ENCODE measurements at places on chromosomes 7 and 10.

GRCh38 chr7:108409146-108409545 lies 47.1 kb downstream of the NRCAM start:
- no peak for DNase-seq

DNA sequence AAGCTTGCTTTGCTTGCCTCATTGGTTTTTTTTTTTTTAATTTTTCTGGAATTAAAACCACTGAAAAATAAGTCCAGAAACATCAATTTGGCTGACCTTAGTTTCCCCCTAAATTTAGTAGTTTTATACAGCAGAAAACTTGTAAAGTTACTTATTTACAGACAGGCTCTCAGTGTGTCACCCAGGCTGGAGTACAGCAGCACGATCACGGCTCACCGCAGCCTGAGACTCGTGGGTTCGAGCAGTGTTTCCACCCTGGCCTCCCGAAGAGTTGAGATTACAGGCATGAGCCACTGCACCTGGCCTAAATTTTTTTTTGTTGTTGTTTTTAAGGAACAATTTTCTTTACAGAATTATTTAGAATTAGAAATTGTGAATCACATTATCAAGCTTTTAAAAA lies 250.5 kb downstream of the SDK1 start:
- DNase-seq = no peak

DNA sequence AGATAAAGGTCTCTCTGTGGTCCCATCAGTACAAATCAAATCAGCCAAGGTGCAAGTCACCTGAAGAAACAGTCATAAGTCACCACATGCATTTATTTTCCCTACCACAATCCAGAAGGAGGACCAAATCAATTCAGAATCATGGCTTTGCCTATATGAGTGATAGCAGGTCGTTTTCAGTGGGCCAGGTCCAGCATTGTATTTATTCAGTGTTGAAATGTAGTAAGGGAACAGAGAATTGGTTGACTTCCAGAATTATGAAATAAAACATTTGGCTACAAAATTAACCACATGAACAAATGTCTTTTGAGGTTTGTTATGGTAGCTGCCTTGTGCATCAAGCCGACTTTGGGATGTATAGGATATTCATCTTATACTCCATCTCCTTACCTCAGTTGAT lies 88.4 kb downstream of the POLR1F start:
- no peak for DNase-seq

DNA sequence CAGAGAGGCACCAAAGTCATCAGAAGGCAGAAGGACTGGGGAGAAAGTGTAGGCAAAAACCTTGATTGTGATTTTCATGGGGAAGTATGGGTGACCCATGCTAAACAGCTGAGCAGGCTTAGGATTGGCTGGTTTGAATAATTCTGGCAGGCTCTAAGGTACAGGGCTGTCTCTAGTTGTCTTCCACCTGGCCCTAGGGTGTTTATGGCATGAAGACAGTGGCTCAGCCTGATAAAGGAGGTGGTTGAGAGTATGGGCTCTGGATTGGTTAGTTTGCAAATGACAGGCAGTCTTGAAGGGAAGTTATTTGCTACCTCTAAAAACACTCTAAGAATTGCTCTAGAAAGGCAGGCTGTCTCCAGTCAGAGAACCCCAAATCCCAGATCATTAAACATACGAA lies 100.3 kb downstream of the STRA8 start:
- no peak for DNase-seq

GRCh38 chr7:14745076-14745475 lies 157.5 kb downstream of the DGKB start:
- DNase-seq = no peak

DNA sequence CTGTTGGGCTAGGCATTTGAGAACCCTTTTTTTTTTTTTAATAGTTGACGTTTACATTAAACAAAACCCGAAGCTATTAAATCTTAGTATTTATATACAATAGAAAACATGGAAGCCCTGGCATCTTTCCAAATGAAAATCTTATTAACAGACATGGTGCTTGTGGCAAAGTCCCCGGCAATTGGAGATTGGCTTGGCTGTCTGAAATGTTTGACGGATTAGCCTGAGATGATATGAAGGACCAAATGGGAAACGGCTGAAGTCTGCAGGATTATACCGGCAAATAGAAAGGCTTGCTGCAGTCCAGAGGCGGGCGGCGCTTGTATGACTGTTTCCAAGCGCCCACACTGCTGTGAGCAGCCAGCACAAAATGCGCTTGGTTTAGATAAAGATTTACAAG lies 105.6 kb downstream of the BUB3 start:
- DNase-seq = no peak

- no peak for DNase-seq
These were observed 120.9 kb downstream of the VIPR2 start for GRCh38 chr7:159023746-159024145.

- DNase-seq = no peak
These were observed 188.7 kb downstream of the ZNF716 start for GRCh38 chr7:57638666-57639065.

DNA sequence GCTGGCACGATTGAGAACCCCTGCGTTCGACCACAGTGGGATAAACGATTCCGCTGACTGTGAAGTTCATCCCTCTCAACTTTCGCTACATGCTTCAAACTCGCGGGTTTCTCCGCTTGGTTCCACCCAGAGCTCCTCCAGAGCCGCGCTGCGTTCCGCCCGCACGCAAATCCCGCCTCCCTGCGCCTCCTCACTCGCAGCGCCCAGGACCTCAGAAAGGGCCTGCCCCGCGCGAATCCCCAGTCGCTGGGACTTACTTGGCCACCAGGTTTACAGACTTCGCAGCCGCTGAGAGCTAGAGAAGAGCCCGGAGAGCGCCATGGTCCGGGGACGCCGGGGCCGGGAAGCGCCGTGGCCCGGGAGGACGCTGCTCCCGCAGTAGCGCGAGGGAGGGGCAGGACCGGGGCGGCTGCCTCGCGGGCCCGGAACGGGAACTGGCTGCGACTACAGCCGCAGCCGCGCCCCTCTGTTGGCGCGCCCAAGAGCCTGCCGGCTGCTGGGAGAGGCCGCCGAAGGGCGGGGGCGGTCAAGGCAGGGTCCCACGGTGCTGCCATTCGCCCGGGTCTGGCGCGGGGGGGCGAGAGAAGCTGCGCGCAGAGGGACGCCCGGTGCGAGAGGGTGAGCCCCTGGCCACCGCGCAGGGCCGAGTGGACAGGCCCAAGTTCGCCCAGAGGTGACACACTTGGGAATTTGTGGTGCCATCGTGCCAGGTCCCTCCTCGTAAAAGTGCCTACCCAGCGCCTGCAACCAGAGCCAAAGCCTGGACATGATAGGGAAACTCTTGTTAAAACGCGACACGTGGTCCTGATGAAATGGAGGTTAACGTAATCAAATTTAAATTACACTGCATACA lies at the start of gene NOD1:
NOD1 (minus strand) TSS at position 436 of the 853 bp plus-strand sequence. CDS start 21,863 bp downstream, outside the sequence.
- peak; percentile 10 for DNase-seq

GRCh38 chr7:92042056-92042737 lies 92.1 kb downstream of the CYP51A1 start:
- DNase-seq = no peak

GRCh38 chr7:69833964-69834363 lies 235.7 kb downstream of the AUTS2 start:
- DNase-seq = no peak

DNA sequence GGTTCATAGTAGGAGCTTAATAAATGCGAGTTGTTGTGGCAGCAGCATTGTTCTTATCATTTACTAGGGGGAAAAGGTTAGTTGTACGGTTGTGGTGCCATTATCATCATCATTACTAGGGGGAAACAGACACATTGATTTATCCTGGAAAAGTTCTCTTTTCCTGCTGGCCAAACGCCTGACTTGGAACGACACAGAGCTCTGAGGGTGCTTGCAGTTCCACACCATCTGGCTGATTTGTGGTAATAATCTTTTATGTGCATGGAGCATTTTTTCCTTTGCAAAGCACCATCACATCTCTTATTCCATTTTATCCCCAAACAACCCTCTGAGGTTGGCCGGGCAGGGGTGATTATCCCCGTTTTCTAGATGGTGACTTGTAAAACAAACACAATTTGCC lies 219.4 kb downstream of the BUB3 start:
- no peak for DNase-seq

DNA sequence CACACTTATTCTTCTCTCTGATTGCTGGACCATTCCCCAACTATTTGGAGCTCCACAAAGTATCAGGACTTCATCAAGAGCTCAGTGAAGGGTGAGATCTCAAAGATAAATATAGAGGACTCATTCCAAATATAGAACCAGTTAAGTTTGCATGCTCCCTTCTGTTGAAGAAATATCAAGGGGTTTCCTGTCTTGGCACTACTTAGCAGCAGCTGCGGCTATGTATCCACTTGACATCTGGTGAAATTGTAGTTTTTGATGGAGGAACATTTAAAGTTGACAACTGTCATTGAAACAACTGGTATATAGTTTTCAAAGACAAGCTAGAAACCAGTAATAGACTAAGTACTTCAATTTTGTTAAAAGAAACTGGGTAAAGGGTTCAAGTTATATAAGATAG lies 1.0 kb upstream of the SPAG6 start:
- DNase-seq = no peak

GRCh38 chr10:7475046-7475911 lies 64.4 kb upstream of the SFMBT2 start:
- no peak for DNase-seq
